ENCODE measurements at places on chromosomes 7 and 10.

DNA sequence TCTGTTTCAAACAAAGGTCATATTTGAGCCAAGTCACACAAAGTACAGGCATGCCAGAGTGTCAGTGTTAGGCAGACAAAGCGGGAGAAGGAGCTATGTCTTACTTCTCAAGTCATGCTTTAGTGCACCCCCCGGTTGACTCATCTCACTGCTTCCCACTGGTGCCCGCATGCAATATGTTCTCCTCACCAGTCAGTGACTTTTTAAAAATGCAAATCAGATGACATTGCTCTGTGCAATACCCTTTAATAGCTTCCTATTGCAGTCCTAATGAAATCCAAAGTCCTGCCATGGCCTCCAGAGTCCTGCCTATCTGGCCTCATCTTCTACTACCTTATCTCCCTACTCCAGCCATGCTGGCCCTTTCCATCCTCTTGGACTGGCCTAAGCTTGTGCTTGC lies 429.1 kb downstream of the ACTR3B start:
- DNase-seq = no peak

DNA sequence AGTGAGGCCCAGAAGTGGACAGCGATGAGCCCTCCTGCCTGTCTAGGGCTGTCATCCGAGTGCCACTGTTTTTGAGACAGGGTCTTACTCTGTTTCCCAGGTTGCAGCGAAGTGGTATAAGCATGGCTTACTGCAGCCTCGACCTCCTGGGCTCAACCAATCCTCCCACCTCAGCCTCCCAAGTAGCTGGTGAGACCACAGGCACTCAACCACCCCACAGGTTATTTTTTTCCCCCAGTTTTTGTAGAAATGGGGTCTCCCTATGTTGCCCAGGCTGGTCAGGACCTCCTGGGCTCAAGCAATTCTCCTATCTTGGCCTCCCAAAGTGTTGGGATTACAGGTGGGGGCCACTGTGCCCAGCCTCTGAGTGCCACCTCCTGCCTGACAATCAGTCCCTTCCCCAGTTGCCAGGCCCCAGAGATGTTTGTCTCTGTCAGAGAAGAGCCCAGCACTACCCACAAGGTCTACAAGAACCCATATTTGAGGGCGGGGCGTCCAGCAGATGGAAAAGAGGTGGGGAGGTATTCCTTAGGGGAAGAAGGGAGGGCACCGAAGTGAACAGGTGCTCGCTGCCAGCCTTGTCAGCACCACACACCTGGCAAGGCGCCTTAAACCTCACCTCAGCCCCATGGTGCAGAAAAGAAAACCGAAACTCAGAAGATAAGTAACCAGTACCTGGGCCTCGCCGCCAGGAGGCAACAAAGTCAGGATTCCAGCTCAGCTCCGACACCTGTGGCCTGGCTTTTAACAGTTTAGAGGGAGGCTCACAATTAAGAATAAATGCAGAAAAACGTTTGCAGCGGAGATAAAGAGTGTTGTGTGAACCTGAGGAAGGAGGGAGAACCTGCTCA lies 77.4 kb upstream of the ANLN start:
- no peak for DNase-seq

GRCh38 chr7:129561677-129562359 lies 49.7 kb upstream of the NRF1 start:
- DNase-seq = no peak

DNA sequence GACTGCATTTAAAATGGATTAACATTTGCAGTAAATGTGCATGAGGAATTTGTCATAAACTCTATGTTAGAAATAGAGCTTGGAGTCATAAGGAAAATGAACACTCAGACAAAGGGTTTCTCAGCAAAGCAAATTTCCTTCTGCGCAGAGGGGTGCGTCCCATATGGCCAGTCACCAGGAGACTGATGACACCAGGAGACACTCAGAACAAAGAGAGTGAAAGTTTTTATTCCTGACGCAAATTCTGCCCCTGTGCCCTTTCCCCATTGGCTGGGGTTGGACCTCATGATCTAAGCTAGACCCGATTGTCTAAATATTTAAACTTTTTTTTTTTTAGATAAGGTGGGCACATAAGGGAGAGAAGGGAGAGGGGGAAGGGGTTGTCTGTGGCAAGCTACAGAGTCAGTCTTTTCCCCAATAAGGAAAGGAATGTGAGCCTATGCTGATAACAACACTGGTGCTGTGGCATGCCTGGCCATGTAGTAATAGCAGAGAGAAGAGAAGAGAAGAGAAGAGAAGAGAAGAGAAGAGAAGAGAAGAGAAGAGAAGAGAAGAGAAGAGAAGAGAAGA lies 202.0 kb downstream of the POM121L12 start:
- DNase-seq = no peak

- no peak for DNase-seq
These were observed 556.1 kb upstream of the AUTS2 start for GRCh38 chr7:69042138-69042537.

DNA sequence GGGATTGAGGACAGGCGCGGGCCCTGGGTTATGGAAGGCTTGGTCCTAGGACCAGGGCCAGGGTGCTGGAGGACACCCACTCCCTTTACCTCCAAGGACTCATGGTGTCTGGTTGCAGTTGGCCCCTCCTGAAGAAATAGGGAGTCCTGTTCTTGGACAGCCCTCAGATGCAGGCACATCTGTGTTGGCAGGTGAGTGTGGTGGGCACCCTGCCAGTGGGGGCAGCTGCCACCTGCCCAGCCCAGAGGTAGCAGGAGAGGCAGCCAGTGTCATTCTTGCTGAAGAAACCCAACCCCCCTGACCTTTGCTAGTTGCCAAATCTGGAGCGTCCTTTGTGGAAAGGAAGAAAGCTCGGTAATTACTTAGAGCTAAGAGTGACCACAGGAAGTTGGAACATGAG lies 8.3 kb downstream of the GALNT17 start:
- DNase-seq = no peak

- DNase-seq = no peak
These were observed 314.9 kb upstream of the STEAP1 start for GRCh38 chr7:89839329-89839728.

GRCh38 chr7:94398841-94399240 lies 4.1 kb downstream of the COL1A2 start:
- DNase-seq = no peak

DNA sequence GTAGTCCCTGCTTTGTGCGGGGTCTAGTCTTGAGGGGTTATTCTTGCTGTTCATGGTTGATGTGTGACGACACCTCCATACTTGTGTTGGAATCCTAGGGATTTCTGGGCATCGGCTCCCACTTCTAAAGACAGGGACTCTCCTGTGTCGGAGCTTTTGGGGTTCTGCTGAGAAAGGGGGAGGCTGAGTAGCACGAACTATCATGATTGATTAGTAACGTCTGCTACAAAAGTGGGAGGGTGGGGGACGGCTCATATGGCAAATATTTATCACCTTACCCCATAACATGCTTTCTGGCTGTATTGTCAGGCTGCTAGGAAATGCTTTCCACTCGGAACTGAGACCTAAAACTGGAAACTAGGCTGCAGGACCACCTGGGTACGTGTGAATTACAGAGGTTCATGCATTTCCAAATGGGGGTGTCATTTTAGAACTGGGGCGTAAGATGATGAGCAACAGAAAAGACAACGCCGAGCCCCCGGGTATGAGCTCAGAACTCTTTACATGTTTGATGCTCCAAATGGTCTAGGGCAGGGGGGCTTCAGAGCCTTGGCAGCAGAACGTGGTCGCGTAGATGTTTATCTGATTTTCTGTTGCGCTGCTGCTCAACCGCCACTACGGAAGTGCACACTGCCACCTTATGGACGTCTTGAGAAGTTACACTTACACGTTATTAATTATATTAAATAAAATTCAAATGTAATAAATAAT lies 15.1 kb upstream of the NME8 start:
- DNase-seq = peak; percentile 52

GRCh38 chr7:156480671-156481070 lies 159.9 kb upstream of the RNF32 start:
- no peak for DNase-seq

DNA sequence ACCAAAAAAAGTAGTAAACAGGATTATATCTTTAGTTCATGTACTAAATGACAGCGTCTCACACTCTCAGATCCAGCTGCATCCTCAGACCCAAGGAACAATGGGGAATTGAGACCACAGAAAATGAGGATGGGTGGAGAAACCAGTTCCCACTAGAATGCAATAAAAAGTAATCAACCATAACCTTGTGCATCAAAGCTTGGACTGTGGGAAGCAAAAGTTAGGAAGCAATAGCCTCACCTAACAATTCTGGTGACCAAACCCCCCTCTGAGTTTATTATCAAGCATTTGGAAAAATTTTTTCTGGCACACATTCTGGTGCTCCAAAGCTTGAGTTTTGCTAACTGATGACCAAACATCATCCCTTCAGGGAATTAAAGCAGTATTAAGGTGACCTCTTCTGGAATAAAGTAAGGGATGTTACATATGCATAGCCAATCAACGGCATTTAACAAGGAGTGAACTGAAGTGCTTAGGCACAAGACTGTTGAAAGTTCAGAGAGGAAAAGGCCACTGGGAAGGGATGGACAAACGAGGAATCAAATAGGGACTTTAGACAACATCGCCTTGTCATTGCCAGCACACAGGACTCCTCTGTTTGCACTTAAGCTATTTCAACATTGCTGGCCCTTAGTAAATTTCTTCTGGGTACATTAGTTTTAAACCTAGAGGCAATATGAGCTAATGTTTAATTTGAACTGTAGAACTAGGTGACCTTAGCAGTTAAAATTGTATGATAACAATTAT lies 1.2 kb upstream of the MAT1A start:
- no peak for DNase-seq

DNA sequence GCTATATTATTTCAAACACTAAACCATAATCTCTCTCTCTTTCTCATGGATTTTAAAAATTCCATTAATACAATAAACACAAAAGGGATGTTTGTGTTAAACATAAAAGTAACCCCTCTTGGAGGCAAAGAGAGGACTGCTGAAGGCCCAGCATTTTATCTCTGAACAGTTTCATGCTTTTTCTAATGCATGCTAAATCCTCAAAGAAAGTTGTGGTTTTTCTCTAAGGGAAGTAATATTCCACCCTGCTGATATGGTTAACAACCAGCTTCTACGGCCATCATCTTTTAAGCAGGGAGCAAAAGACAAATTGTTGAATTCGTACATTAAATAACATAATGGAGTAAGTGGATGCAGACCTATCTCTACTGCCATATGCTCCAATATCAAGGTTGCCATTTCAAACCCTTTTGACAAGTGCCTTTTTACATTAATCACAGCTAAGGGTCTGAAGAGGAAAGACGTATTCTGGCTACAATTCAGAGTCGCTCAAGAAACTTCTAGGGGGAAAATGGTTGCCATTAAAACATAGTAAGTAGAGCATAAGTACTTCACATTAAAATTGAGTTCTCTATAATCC lies 103.1 kb downstream of the SLC25A13 start:
- DNase-seq = no peak

GRCh38 chr7:39749177-39749576 lies 125.8 kb downstream of the RALA start:
- no peak for DNase-seq

- no peak for DNase-seq
These were observed 133.8 kb downstream of the CNOT4 start for GRCh38 chr7:135375908-135376699.

DNA sequence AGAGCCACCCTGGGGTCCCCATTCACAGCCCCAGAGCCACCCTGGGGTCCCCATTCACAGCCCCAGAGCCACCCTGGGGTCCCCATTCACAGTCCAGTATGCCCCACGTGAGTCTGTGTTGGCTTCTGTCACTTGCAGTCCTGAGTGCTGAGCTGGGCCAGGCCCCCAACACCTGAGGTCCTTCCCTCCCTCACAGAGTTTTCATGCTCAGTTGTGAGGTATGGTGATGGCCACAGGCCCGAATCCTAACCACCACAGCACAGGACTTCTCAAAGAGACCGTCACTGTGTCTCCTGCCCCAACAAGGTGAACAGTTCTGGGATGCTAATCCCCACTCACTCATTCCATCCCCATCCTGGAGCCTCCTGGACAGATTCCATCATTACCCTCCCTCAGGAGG lies 239.2 kb downstream of the PTPRN2 start:
- DNase-seq = no peak

- no peak for DNase-seq
These were observed 24.8 kb upstream of the TECTB start for GRCh38 chr10:112258407-112258806.

DNA sequence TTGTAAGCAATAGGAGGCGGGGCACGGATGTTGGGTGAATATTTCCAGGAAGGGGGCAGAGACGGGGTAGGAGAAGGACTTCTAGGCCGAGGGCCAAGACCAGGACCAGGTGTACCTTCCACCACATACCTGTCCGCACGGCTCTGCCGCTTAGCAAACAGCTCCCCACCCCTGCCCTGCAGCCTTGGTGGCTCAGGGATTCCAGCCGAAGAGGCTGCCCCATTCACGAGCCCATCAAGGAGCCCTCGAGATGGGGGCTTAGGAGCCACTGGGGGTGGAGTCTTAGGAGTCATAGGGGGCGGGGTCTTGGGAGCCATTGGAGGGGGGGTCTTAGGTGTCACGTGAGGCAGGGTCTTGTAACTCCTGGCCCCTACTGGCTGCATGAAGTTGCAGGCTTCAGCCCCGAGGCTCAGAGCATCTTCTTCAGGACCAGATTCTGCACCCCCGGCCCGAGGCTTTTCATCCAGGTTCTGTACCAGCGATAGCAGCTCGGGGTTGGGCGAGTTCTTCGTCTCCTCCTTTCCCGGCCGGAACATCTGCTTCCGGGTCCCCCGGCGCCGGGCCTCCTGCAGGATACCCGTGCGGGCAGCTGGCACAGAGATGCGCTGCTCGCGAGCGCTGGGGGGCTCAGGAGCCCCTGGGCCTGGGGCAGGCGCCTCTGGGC lies 6.1 kb upstream of the MYOZ1 start:
- DNase-seq = no peak

- DNase-seq = no peak
These were observed 19.6 kb downstream of the GRID1 start for GRCh38 chr10:86346799-86347665.

DNA sequence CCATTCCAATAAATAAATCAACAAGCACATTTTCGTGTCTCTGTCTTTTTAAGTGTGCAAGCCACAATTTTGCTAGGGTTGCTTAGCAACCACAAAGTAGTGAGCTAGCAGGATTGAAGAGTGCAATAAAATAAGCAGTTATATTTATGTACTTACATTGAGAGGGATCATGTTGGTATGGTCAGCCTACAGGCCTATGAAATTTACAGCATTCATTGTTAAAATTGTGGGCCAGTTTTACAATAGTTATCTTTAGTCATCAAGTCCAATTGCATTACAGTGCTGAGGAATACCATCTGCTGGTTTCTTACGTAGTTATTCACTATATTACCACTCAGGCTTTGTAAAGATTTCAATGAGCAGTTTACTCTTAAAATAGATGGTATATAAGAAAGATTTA lies 192.5 kb upstream of the POT1 start:
- peak; percentile 16 for DNase-seq

GRCh38 chr10:11483201-11484148 lies 128.0 kb downstream of the USP6NL start:
- DNase-seq = no peak

Data from NCI-H446 treated with DMSO at 0.1 percent for 48 hours (cell line).